Right hindlimb (tissue), 1 donor: ENCODE measurements at places on chromosomes 3 and 15.

DNA sequence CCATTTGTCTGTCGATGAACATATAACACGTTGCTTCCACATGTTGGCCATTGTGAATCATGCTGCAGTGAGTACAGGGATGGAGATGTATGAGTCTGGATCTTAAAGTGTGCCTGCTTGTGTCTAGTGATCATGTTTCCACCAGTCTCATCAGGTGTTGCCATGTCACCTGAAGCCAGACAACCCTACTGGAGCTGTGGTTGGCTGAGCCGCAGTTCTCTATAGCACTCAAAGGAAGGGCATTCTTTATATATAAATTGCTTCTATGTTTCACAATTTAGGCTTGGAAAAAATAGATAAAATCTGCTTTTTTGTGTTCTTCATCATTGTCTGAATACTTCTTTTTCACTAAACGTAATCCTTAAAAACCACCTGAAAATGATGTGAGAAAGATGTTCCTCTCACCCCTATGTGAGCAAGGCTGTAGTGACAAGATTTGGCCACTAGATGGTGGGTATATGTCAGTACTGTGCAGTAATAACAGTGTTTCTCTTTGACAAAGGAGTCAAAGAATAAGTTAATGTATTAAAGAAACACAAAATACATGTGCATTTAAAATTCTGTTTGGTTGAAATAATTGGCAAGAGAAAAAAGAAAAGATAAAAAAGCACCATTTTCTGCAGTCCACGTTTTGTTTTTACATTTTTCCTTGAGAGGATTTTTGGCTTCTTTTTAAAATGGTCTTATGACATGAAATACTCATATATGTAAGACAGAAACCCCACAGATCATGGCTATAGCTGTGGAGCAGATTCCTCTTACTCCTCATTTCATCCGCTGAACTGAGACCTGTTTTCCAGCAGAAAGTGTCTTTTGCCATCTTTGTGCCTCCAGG, 394.5 kb upstream of the DPPA4 start:
- peak; percentile 31 for DNase-seq

GRCh38 chr15:25093455-25094029, 138.8 kb downstream of the SNRPN start:
- DNase-seq: no peak

DNA sequence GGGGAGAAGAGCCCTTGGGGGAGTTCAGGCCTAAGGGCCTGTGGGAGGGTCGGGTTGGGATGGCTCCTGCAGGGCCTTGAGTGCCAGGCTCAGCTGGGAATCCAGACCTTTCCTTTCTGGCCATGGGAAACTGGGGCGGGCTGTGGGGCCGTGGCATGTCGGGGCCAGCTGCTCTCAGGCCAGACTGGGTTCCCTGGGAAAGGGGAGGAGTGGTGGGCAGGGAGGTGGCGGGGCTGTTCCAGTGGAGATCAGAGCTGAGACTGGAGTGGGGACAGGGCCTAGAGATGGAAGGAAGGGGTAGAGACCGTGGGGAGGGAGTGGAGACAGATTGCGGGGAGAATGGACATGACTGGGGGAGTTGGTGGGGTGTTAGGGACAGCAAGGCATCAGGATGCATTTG, 20.3 kb downstream of the FBLN2 start:
- no peak for DNase-seq

DNA sequence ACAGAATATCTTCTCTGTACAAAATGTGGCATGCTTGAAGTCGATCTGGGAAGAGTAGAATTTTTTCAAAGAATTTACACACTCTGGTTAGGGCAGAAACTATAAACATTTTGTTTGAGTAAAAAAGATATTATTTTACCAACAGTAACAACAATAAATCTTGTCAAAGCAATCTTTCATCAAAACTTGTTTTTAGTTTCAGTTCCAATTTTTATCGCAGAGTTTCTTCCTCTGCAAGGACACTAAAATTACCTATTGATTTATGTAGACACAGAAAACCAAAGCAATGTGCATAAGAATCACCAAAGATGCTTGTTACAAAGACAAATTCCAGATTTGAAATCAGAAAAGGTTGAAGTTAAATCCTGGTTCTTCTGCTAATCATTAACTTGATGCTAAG, 61.9 kb downstream of the CGGBP1 start:
- no peak for DNase-seq

- DNase-seq: no peak
Observed at GRCh38 chr3:59303452-59303851, 253.6 kb upstream of the CFAP20DC start.

GRCh38 chr3:45137656-45138181, 8.5 kb downstream of the CDCP1 start:
- no peak for DNase-seq

GRCh38 chr3:37922721-37923568, 61.3 kb downstream of the CTDSPL start:
- no peak for DNase-seq

- DNase-seq: no peak
Observed at GRCh38 chr15:99719096-99719541, 14.1 kb downstream of the LYSMD4 start.

DNA sequence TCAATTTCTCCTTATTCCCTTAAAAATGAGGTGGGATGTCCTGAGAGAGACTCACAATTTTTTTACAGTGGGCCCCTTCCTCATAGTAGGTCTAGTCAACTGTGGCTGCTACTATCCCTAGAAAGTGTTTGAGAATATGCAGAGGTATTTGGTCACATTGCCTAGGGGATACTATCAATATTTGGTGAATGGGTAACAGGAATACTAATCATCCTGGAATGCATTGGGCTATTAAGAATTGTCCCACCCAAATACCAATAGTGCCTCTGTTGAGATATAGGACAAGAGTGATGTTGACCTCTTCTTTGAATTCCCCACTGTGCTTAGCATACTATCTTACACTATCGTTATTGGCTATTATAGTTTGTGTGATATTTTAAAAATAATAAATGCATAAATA, 389.4 kb downstream of the DIPK2A start:
- DNase-seq: no peak

- DNase-seq: no peak
Observed at GRCh38 chr3:59601486-59601885, 551.7 kb upstream of the CFAP20DC start.

DNA sequence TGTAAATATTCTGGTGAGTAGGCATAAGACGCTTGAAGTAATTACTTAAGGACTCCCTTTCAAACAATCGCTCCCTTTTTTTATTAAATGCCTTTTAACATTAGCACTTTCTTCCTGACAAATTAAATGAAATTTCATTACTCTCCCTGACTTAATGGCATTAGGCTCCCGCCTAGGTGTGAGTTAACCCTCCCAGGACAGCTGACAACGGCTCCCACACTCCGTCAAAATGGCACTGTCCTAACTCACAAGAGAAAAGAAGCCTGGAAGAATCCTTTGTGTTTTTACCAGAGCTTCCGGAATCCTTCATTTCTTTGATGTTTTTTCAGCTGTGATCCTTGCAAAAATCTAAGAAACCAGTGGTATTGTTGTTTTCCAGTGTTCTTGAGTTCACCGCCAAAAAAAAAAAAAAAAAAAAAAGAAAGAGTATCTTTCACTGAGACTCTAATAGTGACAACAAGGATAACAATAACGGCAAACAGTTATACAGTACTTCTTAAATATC, 861.0 kb upstream of the NR2F2 start:
- DNase-seq: no peak

DNA sequence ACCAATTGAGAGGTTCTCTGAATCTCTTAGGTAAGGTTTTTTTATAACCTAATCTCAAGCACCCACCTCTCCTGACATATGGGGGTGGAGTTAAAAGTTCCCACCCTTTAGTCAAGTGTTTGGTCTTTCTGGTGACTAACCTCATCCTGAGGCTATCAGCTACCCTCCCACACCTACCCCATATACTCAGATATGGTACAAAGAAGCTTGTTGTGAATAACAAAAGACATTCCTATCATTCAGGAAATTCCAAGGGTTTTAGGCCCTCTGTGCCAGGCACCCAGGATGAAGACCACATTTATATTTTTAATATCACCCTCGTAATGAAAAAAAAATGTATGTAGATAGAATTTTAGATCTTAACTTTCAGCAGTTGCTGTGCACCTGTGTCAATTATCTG, 9.0 kb downstream of the CHMP2B start:
- DNase-seq: no peak

DNA sequence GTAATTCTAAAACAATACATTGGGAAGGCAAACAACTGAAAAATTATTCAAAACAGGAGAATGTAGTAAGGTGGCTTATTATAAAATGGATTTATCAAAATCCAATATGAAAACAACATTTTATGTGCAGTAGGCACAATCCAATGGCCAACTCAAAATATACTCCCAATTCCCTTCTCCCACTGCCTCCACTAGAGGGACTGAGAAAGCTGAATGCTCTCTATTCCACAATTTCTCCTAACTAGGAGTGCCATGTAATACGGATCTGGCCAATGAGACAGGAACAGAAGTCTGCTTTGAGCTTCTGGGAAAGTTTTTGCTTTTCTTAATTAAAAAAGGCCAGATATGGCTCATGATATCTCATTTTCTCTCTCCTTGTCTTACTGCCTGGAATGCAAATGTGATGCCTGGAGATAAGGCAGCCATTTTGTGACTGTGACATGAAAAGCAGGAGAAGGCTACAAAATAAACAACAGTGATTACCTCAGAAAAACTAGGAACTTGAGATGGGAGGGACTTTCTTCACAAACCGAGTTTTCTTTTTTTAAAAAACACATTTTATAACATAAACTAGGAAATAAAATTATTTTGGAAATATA, 18.8 kb upstream of the VGLL4 start:
- DNase-seq: no peak

- no peak for DNase-seq
Observed at GRCh38 chr3:152193673-152194267, 75.0 kb upstream of the MBNL1 start.

DNA sequence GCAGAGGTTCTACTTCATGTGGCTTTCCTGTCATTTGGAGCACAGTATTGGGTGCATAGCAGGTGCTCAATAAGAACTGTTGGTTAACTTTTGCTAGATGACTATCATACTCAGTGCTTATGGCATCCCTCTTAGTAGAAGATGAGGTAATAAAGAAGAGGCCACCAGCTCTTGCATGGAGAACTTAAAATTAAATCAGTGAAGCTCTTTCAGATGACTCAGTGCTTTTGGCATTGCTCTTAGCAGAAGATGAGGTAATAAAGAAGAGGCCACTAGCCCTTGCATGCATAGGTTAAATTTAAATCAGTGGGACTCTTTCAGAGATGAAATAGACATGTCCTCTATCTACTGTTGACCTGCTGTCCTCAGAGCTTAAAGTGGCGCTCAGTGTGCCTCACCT, 109.4 kb upstream of the FGF7 start:
- no peak for DNase-seq

DNA sequence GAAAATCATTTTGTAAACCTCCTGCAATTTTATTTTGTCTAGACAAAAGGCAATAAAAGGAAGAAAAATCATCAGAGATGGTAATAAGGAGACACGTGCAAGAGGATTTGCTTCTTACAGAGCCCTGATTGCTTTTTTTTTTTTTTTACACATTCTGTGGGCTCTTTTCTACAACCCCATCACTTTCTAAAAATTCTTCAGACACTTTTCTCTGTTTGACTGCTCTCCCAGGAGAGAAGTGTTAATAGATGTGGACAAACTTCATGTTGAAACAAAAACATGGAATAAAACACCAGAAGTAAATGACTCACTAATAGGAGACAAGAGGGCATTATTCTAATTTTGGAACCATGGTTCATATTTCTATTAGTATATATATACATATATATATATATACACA, 114.4 kb upstream of the TPRG1 start:
- DNase-seq: no peak

GRCh38 chr3:72523429-72524151, 324.7 kb downstream of the SHQ1 start:
- no peak for DNase-seq

GRCh38 chr3:136055491-136055890, 90.0 kb downstream of the PPP2R3A start:
- no peak for DNase-seq

DNA sequence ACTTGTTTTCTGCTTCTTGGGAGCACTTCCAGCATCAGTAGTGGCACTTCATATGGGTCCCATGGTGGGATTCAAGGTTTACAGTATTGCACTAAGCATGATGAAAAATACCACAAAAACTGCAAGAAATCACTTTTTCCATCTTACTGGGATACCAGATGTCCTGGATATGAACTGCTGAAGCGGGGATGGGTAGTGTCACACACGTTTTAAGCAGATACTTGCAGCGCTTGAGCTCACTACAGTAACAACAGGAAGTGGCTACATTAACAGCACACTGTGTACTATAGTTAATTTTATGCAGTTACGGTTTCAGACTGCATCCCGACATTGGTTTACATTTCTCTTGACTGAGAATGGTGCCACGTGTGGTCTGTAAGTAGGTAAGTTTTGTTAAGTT, 3.5 kb upstream of the ISG20 start:
- DNase-seq: no peak

- DNase-seq: no peak
Observed at GRCh38 chr15:30882849-30883433, 20.8 kb upstream of the FAN1 start.

GRCh38 chr15:23397779-23398178, 43.2 kb downstream of the GOLGA8S start:
- DNase-seq: no peak

- DNase-seq: no peak
Observed at GRCh38 chr3:100637197-100637631, 27.8 kb downstream of the ADGRG7 start.

GRCh38 chr3:182892226-182892625, 88.1 kb downstream of the DCUN1D1 start:
- DNase-seq: no peak

- DNase-seq: peak; percentile 92
Observed at GRCh38 chr15:85618956-85619491, 175.7 kb downstream of the KLHL25 start.

GRCh38 chr15:92657486-92657885, 1.9 kb upstream of the FAM174B start:
- DNase-seq: no peak

- DNase-seq: no peak
Observed at GRCh38 chr3:81692766-81693165, 68.7 kb downstream of the GBE1 start.

GRCh38 chr3:182629521-182629920, 163.8 kb upstream of the ATP11B start:
- no peak for DNase-seq

- no peak for DNase-seq
Observed at GRCh38 chr3:63231643-63232042, 46.5 kb upstream of the SYNPR start.

DNA sequence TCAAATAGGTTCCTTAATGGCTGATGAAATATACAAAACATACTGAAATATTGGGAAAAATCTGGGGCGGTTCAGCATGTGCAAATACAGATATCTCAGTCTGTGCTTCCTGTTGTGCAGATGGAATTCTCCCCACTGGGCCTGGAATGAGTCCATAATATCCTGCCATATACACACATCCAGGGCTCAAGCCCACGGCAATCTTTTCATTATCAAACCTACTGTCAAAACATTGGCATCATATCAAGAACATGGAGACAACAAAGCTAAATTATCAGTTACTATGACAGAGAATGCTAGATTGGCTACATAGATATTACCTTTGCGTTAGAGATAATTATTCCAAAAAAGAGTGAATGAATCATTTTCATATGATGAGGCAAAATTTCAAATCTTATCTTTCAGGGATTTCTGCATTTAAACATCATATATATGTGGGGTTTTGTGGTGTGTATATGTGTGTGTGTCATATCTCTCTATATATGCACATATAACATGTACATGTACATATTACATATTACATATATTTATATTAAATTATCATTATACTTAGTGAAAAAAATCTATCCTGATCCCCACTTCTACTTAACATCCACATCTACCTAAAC, 713.3 kb downstream of the GBE1 start:
- no peak for DNase-seq
